ENCODE measurements at places on chromosomes 7 and 10.

- no peak for DNase-seq
These were observed 16.0 kb downstream of the SND1 start for GRCh38 chr7:127667759-127668530.

- no peak for DNase-seq
These were observed 129.2 kb downstream of the SORBS1 start for GRCh38 chr10:95431900-95432342.

GRCh38 chr10:13632440-13632839 is 45.7 kb downstream of the PRPF18 start:
- DNase-seq = no peak

GRCh38 chr7:31488562-31489203 is 25.2 kb upstream of the ITPRID1 start:
- DNase-seq = peak; percentile 9

GRCh38 chr10:19169684-19170083 is 121.1 kb downstream of the MALRD1 start:
- DNase-seq = no peak
